ENCODE measurements at places on chromosomes 7 and 10.
A peak's percentile ranks its signal among the peaks of the same experiment; 100 is the strongest.

DNA sequence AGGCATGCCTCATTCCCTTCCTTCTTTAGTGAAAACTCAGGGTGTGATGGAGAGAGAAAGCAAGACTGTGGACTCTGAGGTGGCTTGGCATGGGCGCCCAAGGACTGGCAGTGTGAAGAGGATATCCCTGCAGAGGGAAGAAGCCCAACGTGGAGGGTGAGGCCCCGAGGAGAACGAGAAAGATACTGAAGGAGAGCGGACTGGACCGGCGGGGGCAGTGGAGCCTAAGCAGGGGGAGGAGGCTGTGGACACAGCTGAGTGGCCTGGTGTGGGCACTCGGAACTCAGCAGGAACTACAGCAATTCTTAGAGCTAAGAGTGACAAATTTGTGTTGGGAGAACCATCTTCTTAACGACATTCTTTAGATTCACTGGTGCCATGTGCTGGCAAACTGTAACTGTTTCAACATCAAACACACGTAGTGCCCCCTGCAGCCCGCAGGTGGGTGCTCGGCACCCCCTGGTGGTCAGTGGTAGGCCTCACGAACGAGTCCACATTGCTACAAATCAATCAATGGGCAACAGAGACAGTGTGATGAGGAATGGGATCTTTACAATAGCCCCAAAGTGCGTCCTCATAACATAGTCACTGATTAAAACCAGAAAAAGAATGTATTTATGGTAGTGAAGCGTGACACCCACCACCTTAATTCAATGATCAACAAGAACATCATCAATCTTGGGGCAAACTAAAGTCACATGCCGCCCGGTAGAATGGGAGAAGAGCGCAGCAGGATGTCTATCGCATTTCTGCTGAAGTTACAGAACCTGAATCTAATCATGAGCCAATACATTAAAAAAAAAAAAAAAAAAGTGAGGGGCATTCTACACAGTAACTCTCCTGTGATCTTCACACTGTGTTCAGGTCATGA is 2.0 kb upstream of the SFTPA1 start:
- peak; percentile 28 for DNase-seq

DNA sequence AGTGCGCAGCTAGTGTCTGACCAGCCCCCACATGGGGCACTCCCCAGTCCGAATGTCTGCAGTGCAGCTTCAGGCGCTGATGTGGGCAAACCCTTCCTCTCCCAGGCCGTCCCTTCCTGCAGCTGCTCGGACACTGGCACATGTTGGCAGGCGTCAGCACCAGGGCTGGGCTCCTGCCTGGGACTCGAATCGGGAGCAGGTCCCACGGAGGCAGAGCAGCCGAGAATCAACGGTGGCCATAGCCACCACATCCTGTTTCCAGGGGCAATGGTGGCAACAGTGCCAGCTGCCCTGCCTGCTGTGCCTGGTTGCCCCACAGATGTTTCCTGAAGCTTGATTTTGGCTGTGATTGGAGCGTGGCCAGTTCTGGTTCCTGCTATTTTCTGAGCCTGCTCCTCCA is 65.8 kb downstream of the MGMT start:
- DNase-seq = no peak

DNA sequence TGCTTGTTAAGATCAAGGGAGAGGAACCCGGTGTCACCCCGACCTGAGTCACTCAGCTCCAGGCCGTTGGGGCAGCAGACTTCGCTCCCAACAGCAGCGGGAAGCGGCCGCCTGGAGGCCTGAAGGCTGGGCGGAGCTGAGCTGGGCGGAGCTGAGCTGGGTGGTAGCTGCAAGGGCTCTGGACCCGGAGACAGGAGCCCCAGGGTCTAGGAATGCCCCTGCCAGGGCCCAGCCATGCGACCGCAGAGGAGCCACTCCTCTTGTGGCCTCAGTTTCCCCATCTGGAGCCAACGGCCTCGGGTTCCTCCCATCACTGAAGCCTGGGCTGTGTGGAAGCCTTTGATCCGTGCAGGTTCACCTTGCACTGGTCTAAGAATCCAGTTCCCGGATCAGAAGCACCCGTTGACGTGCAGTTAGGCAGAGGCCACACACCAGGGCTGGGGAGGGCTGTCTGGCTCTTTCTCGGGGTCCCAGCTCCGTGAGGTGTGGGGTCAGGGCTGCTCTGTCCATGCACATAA is 21.9 kb upstream of the DPYSL4 start:
- peak; percentile 30 for DNase-seq

DNA sequence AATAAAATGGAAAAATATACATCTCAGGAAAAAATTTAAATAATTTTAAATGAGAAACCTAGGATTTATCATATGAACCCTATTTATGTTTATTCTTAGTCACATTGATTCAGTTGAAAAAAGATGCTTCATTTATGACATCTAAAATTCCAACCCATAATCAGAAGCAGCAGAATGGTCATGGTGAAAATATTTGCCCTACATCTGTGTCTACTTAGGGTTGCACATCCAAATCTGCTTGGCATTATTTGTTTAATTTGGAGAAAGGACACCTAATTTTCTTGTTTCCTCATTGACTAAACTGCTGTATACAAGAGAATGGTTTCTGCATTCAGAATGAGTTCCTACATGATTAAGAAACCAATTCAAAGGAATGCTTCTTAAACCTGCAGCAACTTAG is 72.9 kb upstream of the SKAP2 start:
- DNase-seq = no peak

DNA sequence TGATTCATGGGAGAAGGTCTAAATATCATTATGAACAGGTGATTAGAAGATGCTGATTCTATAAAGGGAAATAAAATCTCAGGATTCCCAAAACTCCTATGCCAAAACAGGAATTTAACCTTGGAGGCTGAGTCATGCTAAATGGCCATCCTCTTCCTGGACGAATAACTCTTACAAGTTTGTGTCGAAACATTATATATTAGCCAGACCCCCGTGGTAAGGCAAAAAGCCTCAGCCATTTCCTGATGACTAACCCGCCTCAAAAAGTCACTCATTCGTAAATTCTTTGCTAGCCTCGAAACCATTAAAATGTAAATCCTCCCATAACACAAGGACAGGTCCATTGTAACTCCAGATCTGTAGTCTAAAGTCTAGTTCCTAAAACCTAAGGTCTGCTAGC is 32.0 kb downstream of the CUL2 start:
- peak; percentile 78 for DNase-seq

DNA sequence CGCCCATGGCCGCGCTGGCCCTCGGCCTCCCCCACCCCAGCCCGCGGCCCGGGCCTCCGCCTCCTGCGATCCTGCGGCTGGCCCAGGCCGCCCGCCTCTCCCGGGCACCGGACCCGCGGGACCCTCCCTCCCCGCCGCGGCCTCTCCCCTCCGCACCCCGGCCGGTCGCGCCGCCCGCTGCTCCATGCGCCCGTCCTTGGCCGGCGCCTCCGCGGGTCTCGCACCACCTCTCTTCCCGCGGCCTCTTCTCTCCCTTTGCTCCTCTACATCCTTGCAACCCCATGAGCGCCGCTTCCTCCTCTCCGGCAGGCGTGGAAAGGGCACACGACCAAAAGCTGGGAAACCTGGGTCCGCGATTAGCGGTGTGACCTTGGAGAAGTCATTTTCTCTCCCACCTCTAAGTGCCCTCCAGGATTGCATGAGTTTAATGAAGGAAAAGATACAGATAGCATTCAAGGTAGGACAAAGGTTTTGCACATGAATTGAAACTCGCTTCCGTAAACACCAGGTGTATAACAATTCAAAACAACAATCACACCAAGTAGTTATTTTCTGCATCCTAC is 448 bp upstream of the SRPK2 start:
- DNase-seq = peak; percentile 70

DNA sequence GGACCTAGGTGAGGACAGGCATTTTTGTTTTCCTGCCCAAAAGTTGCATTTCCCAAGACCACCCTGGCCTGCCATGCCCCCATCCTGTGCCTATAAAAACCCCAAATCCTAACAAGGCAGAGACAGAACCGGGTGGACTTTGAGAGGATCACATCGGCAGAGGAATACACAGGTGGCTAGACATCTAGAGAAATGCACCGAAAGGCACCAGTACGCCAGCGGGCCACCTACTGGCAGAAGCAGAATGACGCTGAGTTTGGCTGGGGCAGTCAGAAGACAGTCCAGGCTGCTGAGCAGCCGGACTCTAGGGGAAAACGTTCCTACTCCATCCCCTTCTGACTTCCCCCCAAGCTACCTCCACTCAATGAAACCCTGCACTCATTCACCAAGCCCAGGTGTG is 2.8 kb downstream of the AKR1C4 start:
- no peak for DNase-seq

DNA sequence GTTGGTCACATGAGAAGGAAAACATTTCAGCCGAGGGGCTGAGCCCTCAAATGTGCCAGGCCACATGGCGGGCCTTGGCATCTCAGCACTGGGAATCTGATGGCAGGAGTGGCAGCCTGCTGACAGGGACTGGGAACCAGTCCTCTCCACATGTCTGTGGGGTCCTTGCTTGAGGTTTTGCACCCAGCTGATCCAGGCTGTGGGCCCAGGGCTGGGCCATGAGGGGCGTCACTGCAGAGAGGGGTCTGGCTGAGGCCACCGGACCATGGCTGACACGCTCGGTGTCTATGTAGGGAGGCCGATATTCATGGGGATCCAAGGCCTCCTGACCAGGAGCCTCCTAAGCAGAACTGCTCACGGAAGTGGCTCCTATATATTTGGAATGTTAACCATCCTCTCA is 31.0 kb upstream of the PWWP2B start:
- DNase-seq = no peak

DNA sequence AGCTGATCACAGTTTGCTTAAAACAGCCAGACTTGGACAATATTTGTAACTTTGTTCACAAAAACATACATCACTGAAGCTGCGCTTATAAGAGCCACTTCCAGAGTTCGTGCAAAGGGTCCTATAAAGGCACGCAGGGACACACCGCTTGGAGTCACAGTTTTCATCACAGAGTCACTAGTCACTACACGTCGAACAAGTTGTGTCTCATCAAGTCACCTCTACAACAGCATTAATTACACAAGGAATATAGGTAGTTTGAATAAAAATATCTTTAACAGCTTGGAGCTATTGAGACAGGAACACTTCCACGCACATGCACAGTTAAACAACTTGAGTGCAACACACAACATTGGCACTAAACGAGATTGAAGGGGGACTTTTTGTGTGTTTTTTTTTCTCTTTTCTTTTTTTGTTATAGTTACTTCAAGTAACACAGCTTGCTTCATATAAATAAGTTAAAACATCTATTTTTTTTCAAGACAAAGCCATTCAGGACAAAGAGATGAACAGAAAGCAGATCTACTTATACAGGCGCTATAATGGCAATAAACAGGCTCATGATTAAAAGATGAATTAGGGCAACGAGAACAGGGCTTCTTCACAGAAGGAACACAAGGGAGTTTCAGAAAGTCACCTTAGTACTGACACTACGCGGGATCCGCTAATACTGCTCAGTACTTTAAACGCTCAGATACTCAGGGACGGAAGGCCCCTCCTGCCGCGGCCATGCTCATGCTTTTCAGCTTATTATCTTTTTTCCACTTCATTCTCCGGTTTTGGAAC is 2.2 kb downstream of the HOXA5 start:
- no peak for DNase-seq

GRCh38 chr7:49527182-49527581 is 246.3 kb upstream of the VWC2 start:
- DNase-seq = no peak

- DNase-seq = no peak
Observed at GRCh38 chr10:5582736-5583135, 58.0 kb downstream of the CALML3 start.

DNA sequence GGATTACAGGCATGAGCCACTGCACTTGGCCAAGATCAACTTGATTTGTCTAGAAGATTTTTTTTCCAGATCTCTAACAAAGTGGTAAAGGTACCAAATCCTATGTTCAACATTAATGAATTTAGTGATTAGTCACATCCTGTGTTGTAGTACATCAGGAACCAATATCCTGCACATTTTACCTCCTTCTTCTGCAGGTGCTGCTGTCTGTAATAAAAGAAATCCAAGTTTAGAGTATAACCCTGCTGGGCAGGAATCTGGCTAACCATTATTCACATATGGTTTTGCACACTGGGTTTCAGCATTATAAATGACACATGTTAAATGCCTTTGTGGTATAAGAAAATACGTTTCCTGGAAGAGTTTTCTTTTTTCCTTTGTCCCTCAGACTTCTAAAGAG is 10.8 kb downstream of the PARD3 start:
- no peak for DNase-seq

DNA sequence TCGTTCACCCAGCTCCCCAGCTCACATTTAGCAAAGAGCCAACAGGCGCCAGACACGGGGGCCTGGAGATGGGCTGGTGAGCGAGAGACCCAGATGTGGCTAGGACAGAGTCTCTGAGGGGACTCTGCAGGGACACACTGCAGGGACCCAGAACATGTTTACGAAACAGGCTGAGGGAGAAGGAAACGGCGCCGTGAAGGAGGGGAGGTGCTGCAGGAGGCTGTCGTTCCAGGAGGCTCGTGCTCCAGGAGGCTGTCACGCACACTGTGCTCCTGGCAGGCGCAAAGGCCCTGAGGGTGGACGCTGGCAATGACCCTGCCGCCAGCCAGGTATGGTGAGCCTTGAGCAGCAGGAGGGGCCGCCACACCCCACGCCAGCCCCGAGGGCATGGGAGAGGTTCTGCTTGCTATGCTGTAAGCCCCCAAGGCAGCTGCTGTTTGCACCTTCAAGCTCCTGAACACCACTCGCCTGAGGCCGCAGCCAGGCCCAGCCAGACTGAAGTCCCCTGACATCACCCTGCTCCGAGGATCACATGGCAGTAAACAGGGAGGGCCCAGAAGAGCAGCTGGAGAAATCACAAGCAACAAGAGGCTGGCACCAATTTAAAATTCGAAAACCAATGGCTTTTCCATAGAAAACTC is 27.3 kb downstream of the ADAP1 start:
- no peak for DNase-seq

Measured in RWPE1 (cell line).